B cell (primary cell): ENCODE measurements at places on chromosomes 16 and 17. TPM values are rescaled to one million over a fixed set of nuclear protein-coding genes. Genes with fewer than 3 reads are reported as not detected.

ZFPM1 gene
- 32.2 and 34.6 TPM in 2 replicates for total RNA-seq

- H3K4me3 ChIP-seq, result peak overlapping the region; percentile 21
- peaks cover 27% of the 10 kb centered on the region for H3K4me1 ChIP-seq
- peak; percentile 58 for DNase-seq
Measured at GRCh38 chr17:17783116-17783824, 53.5 kb downstream of the SREBF1 start.

DNA sequence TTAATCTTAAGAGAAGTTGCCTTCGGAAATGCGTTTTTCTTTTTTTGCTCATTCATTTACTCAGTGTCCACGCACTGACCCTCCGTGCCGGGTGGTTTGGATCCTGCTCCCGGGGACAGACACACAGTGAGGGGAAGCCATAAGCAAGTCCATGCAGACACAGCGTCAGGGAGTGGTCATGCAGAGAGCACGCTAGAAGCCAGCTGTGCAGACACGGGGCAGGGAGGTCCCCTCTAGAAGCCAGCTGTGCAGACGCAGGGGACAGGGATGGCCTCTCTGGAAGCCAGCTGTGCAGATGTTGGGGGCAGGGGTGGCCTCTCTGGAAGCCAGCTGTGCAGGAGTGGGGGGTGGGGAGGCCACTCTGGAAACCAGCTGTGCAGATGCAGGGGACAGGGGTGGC, 4.8 kb downstream of the GAA start:
- H3K36me3 ChIP-seq, result no peaks in the 10 kb centered on the region
- H3K4me3 ChIP-seq, result no peak overlapping the region
- DNase-seq, result no peak
- peaks cover 10% of the 10 kb centered on the region for H3K4me1 ChIP-seq
- H3K27me3 ChIP-seq, result no peaks in the 10 kb centered on the region

GRCh38 chr16:17340804-17341203, 130.0 kb downstream of the XYLT1 start:
- H3K27me3 ChIP-seq, result no peaks in the 10 kb centered on the region
- no peak overlapping the region for H3K4me3 ChIP-seq
- peaks cover 51% of the 10 kb centered on the region for H3K4me1 ChIP-seq
- DNase-seq, result no peak
- no peak overlapping the region for H3K27ac ChIP-seq
- H3K36me3 ChIP-seq, result no peaks in the 10 kb centered on the region

SRL gene
- total RNA-seq, result not detected in 2 replicates
